PC-3 (cell line): ENCODE measurements at places on chromosomes 16 and 17.
A peak's percentile ranks its signal among the peaks of the same experiment; 100 is the strongest.

GRCh38 chr16:52546291-52547003, 496 bp downstream of the TOX3 start:
- no peak for DNase-seq

DNA sequence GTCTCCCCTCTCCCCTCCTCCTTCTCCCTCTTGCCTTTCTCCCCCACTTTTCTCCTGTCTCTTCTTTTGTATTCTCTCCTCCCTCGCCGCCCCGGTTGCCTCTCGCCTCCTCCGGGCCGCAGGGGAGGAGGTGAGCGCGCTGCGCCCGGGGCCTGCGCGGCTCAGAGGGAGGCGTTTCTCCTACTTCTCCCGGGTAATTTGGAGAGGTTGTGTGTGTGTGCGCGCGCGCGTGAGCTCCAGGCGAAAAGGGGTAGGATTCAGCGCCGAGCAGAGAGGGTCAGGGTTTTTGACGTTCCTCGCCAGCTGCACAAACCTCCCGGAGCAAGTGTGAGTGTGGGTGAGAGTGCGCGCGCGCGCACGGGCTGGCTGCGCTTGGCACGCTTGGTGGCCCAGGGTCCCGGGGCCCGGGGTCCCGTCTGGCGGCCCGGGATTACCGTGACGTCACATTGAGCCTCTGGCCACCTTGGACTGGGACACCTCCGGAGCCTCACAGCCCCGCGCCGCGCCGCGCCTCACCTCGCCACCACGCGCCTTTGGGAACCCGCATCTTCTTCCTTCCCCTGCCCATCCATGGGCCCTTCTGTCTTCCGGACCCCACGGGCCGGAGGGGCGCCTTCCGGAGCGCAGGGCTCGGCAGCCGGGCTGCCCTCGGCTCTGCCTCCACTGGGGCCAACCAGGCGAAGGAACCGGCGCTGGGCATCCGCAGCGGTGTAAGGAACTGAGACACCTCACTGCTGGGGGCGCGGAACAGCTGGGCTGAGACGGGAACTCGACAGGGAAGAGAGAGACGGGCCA, 479 bp downstream of the IRX6 start:
- DNase-seq = no peak

- DNase-seq = peak; percentile 23
Measured at GRCh38 chr17:27540318-27541101, 84.3 kb downstream of the KSR1 start.

DNA sequence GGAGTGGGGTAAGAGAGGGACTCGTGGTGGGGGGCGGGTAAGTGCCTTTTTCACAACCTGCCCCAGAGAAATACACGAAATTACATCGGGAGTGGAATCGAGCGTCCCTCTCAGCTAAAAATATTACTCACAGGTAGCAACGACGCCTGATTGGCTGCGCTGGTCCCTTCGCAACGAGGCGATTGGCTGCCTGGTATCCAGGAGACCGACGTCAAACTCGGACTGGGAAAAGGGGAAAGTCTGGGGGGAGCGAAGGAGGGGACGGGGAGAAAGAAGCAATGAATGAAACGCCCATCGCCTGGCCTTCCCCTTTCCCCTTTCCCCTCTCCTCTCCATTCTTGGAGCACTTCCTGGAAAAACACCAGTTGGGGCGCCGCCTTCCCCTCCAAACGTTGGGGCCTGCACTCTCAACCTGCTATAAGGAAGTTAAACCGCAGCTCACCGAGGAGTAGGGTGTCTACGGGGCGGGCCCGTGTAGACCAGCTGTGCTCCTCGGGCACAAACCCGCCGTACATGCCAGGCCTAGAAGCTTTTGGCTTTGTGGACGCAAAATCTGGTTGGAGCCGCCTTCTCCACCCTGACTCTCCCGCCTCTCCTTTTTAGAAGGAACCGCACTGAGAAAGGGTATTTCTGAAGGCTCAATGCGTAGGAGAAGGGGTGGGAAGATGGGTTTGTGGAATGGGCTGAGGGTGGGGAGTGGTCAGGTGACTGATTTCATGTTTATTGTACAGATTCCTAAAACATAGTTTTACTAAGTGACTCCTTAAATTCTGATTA, 1.4 kb upstream of the TOB1 start:
- peak; percentile 99 for DNase-seq

DNA sequence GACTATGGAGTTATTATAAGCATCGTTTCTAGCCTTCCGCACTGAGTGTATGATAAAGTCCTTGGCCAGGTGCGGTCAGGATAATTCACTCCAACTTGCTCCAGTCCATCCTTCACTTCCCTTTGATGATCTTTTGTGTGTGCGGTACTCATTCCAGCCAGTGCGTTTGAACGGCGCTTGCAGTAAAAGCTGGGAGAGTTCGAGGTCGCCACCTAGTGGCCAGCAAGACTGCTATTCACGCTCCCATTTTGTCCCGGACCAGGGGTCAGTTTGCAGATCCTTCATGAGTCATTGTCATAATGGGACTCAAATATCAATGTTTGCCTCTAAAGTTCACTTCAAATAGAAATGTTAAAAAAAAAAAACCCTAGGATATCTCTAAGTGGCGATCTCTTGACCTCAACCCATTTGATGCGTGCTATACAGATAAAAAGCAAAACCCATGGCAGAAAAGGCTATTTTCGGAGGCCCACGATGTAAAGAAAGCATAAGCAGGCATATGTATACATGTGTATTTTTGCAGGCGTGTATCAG, 417.1 kb downstream of the TMEM114 start:
- peak; percentile 68 for DNase-seq
